ENCODE measurements at places on chromosomes 5 and 9.

DNA sequence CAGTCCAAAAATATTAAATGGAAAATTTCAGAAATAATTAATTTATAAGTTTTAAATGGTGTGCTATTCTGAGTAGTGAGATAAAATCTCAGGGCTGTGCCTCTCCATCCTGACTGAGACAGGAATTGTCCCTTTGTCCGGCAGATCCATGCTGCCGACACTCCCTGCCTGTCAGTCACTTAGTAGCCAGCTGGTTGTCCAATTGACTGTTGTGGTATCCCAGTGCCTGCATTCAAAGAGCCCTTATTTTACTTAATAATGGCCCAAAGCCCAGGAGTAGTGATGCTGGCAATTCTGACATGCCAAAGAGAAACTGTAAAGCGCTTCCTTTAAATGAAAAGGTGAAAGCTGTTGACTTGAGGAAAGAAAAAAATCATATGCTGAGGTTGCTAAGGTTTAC lies 157.5 kb downstream of the ENC1 start:
- DNase-seq, result no peak

- no peak for DNase-seq
These were observed 559.0 kb upstream of the RGMB start for GRCh38 chr5:98214240-98215051.

DNA sequence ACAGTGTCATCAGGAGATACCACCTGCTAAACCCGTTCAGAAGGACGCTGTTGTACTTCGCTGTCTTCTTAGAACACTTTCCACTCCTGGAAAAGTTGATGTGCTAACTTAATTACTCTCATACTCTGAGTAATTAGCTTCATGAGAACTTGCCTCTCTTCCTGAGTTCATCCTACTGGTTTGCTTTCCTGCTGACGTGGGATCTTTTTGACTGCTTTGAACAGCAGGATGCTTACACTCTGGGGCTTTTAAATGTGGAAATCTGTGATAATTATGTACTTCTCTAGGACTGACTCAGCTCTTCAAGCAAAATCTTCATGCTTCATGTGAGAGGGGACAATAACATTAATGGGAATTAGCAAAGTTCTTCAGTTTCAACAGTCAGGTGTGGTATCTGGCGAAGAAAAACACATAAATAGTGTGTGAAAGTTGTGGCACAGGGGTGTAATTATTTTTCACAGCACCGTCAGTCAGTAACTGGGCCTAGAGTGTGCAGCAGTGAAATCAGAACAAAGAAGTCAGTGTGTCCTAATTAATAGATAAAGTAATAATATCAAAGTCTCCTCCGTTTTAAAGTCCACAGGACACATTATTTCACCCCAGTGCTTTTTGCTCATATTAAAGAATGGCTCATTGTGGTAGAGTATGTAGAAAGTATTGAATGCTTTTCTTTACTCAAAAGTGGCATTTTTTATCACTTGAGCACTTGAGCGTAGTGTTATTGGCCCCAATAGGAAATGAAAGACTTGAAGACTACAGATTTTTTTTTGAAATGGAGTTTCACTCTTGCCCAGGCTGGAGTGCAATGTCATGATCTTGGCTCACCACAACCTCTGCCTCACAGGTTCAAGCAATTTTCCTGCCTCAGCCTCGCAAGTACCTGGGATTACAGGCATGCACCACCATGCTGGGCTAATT lies 140.9 kb upstream of the DMRT1 start:
- no peak for DNase-seq

- DNase-seq, result no peak
These were observed 13.4 kb upstream of the GRHPR start for GRCh38 chr9:37408933-37409710.

- DNase-seq, result no peak
These were observed 59.0 kb upstream of the C9orf72 start for GRCh38 chr9:27632254-27632653.

DNA sequence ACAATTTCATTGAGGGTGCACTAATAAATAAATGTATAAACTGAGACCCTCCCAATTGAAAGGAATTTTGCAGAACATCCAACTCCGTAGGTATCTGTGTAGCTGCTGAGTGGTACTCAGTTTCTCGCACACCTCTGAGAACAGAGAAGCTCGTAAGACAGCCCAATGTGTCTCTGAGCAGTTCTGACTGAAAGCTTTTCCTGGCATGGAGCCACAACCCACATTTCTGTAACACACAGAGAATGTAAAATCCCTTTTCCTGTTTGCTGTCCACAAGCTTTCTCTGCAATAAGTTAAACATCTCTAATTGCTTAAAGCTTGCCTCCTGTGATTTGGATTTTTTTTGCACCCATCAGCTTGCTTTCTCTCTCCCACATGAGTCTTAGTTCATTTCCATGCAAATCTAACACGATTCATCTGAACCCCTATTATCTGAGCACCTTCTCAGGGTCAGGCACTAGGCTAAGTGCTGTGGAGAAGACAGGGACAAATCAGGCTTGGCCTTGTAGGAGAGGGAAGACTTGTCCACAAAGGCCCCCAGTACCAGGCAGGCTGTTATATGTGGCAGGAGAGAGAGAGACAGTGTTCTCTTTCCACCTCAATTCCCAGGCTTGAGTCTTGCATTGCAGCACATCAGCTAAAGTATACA lies 44.2 kb upstream of the COL15A1 start:
- no peak for DNase-seq

DNA sequence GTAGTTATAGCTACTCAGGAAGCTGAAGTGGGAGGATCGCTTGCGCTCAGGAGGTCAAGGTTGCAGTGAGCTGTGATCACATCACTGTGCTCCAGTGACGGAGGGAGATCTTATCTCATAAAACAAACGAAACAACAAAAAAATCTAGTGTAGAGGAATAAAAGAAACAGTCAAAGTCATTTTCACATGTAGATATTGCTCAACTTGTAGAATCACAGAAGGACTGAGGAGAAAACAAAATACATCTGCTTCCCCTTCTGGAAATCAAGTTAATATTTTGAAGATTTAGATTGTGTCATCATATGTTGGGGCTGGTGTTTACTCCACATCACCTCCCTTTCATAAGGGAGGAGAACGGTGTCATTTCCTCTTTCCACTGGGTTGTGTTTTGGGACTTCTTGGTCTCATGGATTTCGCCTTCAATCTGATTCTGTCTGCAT lies 8.2 kb upstream of the SLC46A2 start:
- DNase-seq, result no peak

- no peak for DNase-seq
These were observed 202.3 kb upstream of the OR13F1 start for GRCh38 chr9:104301755-104302154.

DNA sequence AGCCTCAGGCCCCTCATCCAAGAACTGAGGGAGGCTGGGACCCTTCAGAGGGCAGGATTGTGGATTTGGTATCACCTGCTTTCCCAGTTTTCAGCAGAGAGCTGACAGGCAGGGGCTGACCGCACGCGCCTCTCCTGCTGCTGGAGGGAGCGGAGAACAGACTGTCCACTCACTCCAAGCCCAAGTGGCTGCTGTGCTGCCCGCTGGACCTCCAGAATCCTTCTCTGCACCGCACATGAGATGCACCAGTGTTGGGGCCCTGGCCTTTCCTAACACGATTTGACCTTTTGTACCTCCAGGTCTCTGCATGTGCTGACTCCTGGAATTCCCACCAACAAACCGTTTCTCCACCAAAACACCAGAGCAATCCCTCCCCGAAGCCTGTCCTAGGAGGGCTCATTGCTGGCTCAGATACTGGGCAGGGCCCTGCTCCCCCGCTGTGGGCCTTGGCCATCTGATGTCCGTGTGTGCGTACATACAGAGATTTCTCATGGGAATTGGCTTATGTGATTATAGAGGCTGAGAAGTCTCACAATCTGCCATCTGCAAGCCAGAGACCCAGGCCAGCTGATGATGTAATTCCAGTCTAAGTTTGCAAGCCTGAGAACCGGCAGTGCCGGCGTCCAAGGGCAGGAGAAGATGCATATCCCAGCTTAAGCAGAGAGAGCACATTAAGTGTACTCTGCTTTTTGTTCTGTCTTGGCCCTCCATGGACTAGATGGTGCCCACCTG lies 141.7 kb downstream of the GADD45G start:
- DNase-seq, result no peak

DNA sequence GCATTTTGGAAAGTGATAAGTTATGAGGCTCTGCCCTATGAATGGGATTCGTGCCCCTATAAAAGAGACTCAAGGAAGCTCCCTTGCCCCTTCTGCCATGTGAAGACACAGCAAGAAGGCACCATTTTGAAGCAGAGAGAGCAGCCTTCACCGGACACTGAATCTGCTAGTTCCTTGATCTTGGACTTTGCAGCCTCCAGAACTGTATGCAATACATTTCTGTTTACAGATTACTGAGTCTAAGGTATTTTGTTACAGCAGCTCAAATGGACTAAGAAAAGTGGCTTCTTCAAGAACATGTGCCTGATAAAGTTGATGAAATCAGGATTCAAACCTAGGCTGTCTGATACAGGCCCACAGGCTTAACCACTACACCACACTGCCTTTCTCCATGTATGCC lies 131.6 kb upstream of the MAP3K1 start:
- DNase-seq, result no peak

GRCh38 chr9:74391816-74392215 lies 105.3 kb upstream of the RORB start:
- DNase-seq, result no peak

GRCh38 chr5:116487045-116487444 lies 87.6 kb downstream of the SEMA6A start:
- DNase-seq, result no peak

- DNase-seq, result no peak
These were observed 251.4 kb upstream of the GAS1 start for GRCh38 chr9:87198716-87199115.

GRCh38 chr5:135711911-135712310 lies 122.6 kb upstream of the SLC25A48 start:
- no peak for DNase-seq

DNA sequence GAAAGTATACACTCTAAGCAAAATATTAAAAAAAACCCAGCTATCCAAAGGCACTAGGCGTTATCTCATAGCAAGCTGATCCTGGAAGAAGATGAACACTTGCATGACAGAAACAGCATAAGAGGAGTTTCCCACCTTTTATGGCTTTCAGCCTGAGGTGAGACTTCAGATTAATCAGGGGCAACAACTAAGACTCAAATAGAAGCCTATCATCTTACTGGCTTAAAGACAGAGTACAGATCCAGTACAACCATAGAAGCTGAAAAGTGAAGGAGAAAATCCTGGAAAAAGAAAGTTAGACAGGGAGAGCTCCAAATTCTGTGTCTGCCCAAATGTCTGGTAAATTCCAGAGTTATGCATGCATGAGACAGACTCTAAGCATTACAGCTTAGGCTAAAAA lies 360.8 kb upstream of the KCNN2 start:
- no peak for DNase-seq

GRCh38 chr9:69020301-69021145 lies 6.6 kb upstream of the PRKACG start:
- DNase-seq, result no peak

DNA sequence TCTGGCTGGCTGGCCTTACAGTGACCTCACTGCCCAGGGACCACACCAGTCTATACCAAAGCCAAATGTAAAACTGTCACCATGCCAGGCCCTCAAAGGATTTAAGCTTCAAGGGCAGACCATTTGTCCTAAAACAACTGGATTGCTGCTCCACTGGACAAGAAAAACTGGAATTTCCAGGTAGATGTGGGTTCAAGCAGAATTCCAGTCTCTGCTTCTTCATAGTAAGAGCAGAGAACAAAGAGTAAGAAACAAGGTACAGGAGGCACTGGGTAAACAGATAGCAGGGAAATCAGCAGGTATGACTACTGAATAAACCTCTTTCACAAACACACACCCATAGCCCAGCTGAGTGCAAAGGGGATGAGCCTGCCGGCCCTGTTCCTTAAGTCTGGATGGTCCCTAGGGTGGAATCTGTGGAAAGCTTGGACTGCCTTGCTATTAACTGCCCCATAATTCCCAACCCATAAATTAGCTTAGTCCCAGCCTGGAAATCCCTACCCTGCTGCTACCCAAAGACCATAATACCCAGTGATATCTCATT lies 5.5 kb downstream of the B4GALT1 start:
- no peak for DNase-seq

DNA sequence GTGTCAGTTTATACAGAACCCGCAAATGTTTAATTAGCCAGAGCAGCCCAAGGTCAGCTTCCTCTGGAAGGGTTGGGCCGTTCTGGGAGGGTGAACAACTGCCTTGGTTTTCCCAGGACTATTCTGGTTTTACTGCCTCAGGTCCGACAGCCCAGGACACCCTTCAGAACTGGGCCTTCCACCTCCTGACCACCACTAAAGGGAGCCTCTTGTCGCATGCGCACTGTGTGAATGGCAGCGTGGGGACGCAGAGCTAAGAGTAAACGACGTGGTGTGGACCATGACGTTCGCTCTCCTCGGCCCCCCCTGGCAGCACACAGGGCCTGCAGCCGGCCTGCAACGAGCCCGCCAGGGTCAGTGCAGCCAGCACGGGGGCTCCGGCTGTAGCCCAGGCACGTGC lies 214.9 kb downstream of the FANCC start:
- DNase-seq, result no peak

DNA sequence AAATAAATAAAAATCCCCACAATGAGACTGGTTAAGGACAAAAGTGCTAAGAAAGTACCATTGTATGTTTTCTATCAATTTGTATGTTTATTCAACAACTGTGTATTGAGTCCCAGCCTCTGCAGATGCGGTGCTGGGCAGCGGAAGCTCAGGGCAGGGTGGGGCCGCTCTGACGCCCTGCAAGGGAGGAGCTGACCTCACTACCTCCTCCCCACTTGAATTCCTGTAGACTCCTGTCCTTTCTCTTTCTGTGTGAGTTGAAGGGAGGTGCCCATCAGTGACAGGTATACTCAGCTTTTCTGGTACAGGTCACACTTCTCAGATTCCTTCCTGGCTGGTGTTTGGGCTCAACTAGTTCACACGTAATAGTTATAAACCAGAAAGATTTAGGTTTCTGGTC lies 27.0 kb downstream of the ANGPTL2 start:
- DNase-seq, result no peak

GRCh38 chr5:134874831-134875655 lies 872 bp downstream of the TXNDC15 start:
- DNase-seq, result peak; percentile 65

DNA sequence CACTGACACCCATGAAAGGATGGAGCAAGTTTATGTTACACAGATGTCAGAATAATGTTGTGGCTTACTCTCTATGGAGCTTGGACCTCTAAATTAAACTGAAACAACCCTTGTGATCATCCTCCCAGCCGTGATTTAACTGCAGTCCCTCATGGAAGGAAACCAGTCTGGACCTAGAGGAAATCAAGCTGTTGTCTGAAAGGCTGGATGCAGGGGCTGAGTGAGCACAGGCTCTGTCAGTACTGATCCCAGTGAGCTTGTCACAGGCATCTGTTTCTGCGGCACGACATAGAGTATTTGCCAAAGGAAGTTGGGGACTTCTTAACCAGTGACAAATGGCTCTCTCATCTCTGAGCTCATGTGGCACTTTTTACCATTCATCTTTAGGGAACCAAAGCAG lies 282.9 kb upstream of the MAP3K1 start:
- DNase-seq, result no peak

All from posterior cingulate gyrus (tissue), 11 donors.